ENCODE measurements at places on chromosomes 5 and 9.

DNA sequence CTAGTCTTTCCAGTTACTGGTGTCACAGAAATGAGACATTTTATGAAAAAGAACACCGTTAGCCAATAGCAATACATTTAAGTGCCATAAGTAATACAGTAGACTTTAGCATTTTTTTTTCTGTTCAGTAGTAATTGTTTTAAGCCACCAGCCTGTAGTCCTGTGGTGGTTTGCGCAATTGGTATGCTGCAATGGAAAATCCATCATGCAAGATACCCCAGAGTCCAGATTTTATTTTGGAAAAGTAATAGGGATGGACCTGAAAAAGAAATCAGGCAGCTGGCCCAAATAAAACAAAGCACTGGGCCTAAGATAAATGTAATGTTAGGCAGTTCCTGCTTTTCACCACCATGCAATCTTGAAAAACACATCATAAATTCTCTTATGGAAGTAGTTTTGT is 94.6 kb upstream of the RASGRF2 start:
- DNase-seq: no peak

- DNase-seq: peak; percentile 78
Observed at GRCh38 chr9:37422289-37423104, at the start of gene GRHPR. TSS of gene GRHPR (plus strand) at chr9:37422696. CDS start at chr9:37422751, 55 bp downstream.

- DNase-seq: no peak
Observed at GRCh38 chr5:99000876-99001275, 72.1 kb upstream of the CHD1 start.

DNA sequence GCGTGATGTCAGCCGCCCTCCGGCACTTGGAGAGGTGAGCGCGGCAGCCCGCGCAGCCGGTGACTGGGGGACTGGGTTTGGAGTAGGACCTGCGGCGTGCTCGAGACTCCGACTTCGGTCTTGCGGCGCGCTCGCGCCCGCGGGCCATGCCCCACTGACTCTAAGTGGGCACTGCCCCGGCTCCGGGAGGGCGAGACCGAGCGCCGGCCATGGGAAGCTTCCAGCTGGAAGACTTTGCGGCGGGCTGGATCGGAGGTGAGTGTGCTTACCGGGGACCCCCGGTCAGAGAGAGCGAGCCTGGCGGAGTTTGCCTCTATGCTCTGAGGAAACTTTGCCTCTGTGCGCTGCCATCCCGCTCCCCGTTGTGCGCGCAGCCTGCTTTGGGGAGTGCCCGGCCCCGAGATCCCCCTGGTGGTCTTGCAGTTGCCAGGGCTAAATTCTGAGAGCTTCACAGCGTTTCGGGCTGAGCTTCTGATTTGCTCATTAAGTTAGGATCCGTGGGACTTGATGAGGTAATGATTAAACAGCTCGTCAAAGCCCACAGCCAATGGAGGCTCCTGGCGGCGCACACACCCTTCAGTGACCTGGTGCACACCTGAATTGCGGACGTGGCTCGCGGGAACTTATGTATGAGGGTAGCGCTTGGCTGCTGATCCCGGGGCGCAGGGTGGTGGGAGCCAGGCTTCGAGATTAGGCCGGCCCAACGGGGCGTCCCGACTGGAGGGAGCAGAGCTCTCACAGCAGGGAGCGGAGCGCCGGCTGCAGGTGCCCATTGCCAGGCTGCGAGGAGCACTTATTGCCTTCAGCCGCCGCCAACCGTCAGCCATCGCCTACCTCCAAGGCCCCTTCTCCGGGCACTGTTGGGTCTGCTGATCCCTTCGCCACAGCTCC is at the start of gene SLC25A48:
SLC25A48 (plus strand) TSS at position 25 of the 891 bp plus-strand sequence; CDS start at position 210, 185 bp downstream.
- no peak for DNase-seq

- DNase-seq: no peak
Observed at GRCh38 chr5:158080112-158080511, 221.2 kb upstream of the CLINT1 start.

DNA sequence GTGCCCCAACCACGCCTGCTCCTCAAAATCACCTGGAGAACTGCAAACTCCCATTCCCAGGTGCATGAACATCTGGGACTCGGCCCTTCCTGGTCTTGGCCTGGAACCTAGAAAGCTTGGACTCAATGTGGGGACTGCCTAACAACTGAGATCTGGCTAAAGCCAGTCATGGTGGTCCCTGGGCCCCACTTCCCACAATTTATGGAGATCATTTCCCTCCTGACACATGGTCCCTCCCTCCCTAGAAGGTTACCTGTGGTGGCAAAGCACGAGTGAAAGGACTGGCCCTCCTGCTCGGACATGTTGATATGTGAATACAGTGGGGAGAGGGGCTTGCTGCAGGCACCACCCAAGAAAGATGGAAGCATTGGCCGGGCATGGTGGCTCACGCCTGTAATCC is 18.8 kb downstream of the BICD2 start:
- DNase-seq: no peak

DNA sequence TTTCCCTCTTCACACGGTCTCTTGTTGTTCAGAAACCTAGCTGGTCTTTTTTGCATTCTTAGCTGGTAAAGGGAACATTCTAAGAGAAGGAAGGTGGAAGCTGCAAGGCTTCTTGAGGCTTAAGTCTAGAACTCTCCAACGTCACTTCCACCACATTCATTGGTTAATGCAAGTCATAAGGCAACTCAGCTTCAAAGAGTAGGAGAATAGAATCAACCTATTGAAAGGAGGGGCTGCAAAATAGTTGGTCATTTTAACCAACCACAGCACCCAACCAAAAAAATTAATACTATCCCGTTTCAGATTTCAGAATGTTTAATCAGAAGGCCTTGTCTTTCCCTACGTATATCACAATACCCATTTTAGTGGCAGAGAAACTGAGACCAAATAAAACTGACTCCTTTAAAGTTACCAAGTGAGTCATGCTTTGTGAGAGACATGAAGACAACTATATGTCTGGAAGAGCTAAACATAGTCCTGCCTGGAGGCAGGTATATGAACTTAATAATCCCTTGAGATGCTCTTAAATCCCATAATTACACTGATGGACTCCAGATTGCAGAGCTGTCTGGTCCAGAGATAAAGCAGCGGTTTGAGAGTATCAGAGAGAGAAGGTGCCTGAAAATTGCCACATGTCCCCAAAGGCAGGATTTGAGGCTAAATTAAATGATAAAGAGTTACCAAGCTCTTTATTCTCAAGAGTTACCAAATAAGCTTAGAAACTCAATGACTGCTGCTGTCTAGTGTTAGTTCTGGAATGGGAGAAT is 14.4 kb downstream of the DOCK8 start:
- no peak for DNase-seq

DNA sequence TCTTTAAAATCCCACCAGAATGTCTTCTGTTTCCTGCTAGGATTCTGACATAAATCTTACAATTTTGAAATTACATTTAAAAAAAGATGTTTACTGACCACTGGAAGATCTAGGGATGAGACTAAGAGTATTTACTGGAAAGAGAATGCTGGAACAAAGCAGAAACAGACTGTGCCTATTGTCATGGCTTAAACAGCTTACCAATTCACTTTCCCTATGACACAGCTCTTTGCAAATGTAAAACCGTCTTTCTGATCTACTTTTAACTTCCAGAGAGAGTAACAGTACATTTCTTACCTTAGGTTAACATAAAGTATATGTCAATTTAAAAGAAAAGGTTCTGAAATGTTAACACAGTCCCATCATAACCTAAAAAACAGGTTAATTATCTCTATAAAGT is 10.7 kb downstream of the GIN1 start:
- DNase-seq: no peak

GRCh38 chr9:114621975-114622609 is 11.0 kb downstream of the TMEM268 start:
- no peak for DNase-seq

- peak; percentile 26 for DNase-seq
Observed at GRCh38 chr9:111926421-111926875, 29.8 kb downstream of the UGCG start.

DNA sequence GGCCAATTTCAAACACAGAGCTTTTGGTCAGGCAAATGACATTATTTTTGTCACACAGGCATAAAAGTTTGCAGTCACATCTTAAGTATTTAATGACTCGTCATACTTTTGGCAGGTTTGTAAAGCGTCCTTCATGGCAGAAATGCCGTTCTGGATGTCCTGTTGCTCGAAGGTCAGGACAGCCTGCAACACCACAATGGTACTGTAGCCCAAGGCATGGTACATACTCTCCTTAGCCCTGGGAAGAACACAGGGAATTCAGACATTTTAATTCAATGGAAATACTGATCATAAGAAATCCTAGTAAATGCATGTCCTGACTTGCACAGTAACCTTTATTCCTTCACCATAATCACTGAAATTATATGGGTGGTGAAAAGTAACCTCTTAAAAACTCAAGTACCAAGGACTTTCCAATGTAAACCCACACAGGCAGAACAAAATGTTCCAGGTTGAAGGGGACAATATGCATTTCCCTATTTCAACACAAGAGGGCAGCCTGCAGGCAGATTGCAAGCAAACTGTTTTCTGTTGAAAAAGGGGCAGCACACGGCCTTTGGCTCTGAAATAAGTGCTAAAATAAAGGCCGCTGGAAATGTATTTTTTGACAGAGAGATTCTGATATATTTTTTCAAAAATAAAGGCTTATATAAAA is 95.7 kb downstream of the TTC39B start:
- DNase-seq: peak; percentile 30

- no peak for DNase-seq
Observed at GRCh38 chr5:168604436-168604835, 25.3 kb upstream of the PANK3 start.

GRCh38 chr5:27479859-27480258 is 441.5 kb upstream of the CDH9 start:
- DNase-seq: no peak

GRCh38 chr9:20495098-20495497 is 127.2 kb downstream of the MLLT3 start:
- no peak for DNase-seq

GRCh38 chr5:109611505-109611904 is 78.2 kb upstream of the MAN2A1 start:
- no peak for DNase-seq

DNA sequence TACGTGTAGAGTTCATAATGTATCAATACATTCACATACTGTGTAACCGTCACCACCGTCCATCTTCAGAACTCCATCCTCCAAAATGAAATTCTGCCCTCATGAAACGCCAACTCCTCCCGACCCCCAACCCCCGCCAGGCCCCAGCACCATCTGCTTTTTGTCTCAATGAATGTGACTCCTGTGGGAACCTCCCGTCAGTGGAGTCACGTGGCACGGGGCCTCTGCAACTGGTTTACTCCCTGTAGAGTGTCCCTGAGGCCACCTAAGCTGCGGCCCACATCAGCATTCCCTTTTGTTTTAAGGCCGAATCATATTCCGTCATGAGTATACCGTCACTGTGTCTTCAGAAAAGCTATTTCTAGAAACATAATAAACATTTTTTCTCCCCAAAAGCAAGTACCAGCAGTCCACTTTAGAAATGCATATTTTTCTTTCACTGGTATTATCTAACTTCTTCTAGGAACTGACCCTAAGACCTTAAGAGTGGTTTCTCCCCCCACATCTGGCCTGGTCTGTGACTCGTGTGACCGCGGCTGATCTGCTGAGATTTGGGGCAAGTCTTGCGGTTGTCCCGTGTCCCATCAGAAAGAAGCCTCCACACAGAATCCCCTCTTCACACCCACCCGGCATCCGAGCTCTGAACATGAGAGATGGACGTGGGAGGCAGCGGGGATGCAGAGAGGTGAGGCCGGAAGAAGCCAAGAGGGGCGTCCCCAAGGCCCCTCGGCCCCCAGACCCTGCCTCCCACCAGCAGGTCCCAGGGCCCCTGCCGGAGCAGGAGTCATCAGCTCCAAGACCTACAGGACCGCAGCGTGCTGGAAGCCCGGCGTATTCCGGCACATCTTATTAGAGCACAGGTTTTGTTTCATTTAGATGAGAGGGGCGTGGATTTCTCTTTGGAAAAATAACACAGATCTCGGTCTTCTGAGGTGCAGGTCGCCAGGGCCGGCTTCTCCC is 38.3 kb downstream of the SLC6A3 start:
- DNase-seq: no peak

- no peak for DNase-seq
Observed at GRCh38 chr5:29462241-29462640, 1731.2 kb upstream of the CDH6 start.

DNA sequence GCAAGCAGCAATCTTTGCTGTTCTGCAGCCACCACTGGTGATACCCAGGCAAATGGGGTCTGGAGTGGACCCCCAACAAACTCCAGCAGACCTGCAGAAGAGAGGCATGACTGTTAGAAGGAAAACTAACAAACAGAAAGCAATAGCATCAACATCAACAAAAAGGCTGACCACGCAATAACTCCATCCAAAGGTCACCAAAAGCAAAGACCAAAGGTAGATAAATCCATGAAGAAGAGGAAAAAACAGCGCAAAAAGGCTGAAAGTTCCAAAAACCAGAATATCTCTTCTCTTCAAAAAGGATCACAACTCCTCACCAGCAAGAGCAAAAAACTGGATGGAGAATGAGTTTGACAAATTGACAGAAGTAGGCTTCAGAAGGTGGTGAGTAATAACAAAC is 23.4 kb downstream of the FRMD3 start:
- no peak for DNase-seq

DNA sequence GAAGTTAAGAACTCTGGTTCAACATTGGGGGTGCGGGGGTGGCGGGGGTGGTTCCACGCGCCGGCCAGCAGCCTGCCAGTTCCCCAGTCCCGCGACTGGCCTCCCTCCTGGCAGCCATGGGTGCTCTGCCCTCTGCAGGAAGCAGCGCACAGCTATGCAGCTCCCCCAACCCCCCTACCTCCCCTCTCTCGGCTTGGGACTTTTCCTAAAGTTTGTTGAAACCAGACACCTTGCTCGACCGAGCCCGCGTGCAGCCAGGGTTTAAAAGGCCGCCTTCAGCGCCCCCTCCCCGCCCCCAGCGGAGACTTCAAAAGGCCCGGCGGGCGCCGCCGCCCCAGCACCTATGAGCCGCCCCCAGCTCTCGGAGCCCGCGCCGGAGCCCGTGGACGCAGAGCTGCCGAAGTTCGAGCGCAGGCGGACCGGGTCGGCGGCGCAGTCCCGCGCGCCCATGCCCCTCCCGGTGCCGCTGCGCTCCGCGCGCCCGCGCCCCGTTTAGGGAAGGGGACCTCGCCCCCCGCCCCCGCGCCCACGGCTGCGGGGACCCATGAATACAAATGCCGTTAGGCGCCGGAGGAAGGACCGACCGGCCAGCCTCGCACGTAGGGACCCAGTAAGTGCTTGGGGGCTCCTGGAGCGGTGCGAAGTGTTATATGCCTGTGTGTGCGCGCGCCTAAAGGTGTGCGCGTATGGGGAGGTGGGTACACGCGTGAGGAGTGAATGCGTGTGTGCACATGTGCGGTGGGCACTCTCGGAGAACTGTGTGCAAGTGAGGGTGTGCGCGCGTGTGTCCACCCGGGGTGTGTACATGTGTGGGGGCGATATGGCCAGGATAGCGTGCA is 1.4 kb upstream of the COL27A1 start:
- no peak for DNase-seq

DNA sequence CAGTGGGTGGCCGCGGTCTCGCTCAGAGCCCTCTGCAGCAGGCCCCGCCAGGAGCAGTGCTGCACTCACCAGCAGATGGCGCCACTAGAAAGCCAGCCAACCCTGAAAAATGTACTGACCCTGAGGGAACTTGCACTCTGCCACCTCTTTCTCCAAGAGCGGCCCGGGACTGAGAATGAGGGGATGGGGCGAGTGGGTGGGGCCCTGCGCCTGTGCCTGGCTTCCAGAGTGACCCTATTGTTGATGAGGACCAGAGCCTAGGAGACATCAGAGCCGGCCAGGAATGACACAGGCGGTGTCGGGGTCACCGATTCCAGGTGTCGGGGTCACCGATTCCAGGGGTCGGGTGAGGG is 2.9 kb upstream of the IL17B start:
- DNase-seq: peak; percentile 62

GRCh38 chr5:37722236-37723161 is 117.3 kb downstream of the GDNF start:
- no peak for DNase-seq

- DNase-seq: no peak
Observed at GRCh38 chr5:148938522-148938882, 112.1 kb downstream of the ADRB2 start.

- DNase-seq: no peak
Observed at GRCh38 chr5:175840050-175840841, 31.1 kb upstream of the CPLX2 start.
